ENCODE measurements at places on chromosomes 16 and 17.

DNA sequence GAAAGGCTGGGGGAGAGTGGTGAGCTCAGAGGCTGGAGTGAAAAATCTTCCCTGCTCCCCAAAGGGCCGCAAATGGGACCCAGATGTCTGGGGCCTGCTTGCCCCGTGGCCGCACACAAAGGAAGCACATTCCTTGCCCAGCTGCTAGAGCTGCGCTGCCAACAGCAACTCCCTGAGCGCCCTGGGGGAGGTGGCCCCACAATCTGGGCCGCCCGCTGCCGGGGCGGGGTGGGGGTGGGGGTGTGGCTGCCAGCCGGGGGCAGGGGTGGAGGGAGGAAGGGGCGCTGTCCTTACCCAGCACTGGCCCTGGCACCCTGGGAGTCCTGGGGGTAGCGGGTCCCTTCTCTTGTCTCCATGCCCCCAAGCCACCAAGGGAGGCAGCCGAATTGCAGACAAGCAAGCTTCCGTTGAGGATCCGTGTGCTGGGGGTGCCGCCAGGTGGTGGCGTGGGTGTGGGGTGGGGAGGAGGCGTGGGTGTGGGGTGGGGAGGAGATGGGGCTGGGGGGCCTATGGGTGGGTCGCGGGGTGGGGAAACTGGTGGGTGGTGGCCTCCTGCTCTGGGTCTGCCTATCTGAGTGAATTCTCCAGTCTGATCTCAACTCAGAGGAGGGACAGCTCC, 48.4 kb upstream of the PABPN1L start:
- no peak for DNase-seq

GRCh38 chr17:50625032-50625871, 9.4 kb upstream of the ABCC3 start:
- no peak for DNase-seq

GRCh38 chr16:73996624-73997339, 299.8 kb upstream of the PSMD7 start:
- DNase-seq, result no peak

DNA sequence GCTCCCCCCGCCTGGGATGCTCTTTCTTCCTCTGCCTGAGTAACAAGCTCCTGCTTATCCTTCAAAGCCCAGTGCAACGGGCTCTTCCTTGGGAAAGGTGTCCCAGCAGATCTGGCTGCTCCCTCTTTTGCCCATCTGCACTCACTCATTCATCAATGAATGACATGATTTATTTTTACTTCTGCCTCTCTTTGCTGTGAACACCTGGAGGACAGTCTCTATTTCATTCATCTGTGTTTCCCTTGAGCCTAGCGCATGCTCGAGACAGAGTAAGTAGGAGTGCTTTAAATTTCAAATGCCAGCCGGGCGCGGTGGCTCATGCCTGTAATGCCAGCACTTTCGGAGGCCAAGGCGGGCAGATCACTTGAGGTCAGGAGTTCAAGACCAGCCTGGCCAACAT, 22.0 kb upstream of the GINS2 start:
- no peak for DNase-seq

- no peak for DNase-seq
Observed at GRCh38 chr16:87963400-87963799, 12.2 kb downstream of the BANP start.

DNA sequence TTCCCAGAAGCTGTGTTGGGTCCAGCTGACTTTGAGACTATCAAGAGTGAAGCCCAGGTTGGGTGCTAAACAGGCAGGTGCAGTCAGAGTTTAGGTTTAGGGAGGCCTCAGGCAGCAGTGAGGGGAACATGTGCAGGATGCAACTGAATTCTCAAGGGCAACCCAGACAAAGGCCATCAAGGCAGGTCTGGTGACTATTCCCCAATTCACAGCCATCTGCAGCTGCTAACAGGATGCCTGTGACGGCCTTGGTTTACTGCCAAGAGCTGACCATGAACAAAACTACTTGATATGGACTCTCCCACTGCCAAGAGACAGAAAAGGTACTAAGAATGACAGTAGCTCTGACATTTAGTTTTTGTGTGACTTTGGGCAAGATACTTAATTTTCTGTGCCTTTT, 45.2 kb upstream of the BCAR1 start:
- no peak for DNase-seq

DNA sequence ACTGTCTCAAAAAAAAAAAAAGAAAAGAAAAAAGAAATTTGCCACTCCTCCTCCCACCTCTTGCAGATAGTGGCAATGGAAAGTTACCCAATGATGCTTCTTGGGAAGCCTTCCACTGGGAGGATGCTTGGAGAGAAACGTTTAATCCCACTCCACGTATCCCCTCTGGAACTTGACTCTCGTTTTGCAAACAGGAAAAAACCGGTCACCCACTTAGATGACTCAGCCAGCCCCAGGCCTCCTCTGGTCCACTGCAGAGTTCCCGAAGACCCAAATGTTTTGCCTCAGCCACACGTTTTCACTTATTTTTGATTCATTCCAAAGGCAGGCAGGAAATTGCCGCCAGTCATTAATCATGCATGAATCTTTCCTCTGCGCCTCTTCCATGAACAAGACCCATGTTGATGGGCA, 9.3 kb upstream of the TNFRSF17 start:
- no peak for DNase-seq

DNA sequence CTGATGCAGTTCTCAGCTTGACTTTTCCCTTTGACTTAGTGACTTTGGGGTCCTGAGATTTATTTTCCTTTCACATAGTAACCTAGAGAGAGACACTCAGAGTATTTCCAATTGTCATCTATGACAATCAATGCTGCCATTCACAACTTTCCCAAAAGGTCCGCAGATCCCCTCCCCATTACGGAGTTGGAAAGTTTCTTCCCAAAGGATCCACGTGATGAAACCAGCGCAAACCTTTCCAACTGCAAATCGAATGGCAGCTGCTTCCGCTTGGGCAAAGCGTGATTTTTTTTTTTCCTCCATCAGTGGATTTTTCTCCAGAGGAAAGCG, 538 bp upstream of the FCSK start:
- DNase-seq, result no peak

DNA sequence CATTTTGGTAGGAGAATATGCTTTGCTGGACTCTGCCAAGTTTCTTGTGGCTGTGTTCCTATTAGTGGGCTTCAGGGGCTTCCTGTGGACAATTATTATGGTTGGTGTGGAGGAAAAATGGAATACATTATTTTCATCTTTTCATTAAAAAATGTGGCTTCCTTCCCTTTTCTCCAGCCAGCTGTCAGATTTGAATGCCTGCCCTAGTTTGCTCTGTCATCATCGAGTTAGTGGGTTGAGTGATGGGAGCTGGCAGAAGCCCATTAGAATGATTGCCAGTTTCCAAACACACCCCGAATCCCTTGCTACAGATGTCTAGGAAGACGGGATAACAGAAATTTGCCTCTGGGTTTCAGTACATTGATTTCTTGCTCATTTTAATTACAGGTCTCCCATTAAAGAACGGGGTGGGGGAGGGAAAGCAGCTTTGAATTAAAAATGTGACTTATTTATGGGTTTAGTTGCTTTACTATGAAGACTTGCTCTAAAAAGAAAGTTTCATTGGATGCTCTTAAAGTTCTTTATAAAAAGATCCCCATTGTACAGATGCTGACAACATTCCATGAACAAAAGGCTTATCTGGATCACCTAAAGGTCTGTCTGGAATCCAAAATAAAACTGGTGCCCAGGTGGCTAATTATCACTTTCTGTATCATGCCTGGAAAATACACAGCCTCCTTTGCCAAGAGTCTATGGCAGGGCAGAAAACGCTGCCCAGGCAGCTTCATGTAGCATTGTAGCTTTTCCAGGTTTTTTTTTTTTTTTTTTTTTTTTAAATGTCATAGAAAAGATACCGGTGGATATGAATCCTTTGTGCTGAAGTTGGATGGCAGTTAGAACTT, 103.6 kb downstream of the PRKCA start:
- DNase-seq, result no peak

- DNase-seq, result no peak
Observed at GRCh38 chr16:51012396-51012795, 138.7 kb downstream of the SALL1 start.

DNA sequence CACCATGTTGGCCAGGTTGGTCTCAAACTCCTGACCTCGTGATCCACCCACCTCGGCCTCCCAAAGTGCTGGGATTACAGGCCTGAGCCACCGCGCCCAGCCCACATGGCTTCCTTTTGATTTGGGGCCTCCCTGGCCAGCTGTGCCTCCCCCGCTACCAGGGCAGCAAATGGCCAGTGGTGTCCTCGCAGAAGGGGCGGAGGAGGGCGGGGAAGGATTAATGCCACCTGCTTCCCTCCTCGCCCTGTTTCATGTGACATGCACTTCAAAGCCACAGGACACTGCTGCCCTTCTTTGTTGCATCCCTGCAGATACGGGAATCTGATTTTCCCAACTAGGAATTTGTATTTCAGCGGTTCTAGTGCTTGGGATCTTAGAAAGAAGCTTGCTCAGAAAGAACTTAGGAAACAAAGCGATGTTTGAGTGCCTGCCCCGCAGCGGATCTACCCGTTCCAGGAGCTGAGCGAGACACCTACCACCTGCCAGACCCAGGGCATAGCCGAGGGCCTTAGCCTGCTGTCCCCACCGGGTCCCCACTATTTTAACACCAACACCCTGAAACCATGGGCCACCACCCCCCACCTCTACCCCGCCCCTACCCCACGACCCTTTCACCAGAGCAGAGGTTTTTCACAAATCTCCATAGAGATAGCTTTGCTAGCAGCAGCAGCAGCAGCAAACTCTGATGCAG, 37.7 kb upstream of the CCDC182 start:
- DNase-seq, result no peak

GRCh38 chr16:85202631-85203461, 90.6 kb upstream of the CIBAR2 start:
- no peak for DNase-seq

GRCh38 chr17:2420176-2420575, 19.3 kb upstream of the MNT start:
- no peak for DNase-seq

- no peak for DNase-seq
Observed at GRCh38 chr17:2368359-2368758, 31.1 kb downstream of the SGSM2 start.

DNA sequence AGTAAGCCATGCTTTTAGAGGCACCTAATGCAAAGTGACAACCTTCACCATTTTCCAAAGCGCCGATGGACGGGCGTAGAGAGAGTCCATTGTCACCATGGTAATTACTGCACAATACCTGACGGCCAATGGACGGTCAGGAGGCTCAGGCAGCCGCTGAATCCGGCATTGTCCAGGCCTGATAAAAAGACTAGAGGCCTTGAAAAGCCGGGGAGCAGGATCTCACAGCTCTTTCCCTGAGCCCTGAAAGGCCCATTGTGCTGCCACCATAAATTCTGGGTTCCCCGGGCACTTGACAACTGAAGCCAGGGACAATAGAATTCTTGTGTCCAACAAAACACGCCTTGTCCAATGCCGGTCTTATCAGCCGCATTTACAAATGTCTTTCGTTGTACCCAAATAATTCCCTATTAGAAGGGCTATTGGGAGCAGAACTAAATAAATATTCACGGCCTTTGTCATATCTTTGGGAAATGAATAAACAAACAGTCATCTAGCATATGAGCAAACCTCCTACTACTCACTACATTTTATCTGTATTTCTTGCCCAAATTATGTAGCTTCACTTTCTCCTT, 62.4 kb downstream of the CDH11 start:
- DNase-seq, result no peak

DNA sequence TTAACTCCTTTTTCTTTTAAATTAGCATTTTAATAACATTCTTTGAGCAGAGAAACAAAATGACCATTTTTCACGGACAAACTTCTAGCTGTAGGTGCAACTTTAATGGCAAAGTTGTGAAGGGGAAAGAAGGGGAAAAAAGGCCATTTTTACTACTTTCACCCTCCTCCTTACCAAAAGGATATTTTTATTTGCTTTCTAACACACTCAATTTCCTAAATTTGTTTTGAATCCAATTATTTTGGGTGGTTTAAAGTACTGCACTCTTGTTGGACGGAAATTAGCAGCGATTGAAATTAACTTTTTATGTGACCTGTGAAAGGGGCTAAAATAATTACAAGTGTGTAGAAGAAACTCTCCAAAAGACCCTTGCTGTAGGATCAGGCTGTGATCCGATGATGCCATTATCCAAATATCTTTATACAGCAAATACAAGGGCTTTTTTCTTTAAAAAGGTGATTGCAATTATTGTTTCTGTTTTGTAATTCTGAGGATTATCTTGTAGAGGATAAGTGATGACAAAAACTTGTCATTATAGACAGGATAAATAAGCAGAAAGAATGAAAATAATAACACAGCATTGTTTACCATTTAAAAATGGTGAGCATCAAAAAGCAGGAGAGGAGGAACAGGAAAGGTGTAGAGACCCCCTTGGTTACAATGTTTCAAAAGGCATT, 42.4 kb downstream of the SNX11 start:
- DNase-seq, result no peak

GRCh38 chr16:86428729-86429517, 81.4 kb upstream of the FOXF1 start:
- DNase-seq, result no peak

GRCh38 chr16:24493821-24494220, 45.5 kb upstream of the RBBP6 start:
- no peak for DNase-seq

GRCh38 chr17:74108126-74108705, 95.3 kb upstream of the RPL38 start:
- DNase-seq, result no peak

- DNase-seq, result no peak
Observed at GRCh38 chr16:85652431-85653221, 36.1 kb downstream of the GINS2 start.

GRCh38 chr17:73362697-73363096, 50.9 kb upstream of the CDC42EP4 start:
- DNase-seq, result no peak

GRCh38 chr17:77235370-77235941, 94.7 kb downstream of the SEC14L1 start:
- no peak for DNase-seq

DNA sequence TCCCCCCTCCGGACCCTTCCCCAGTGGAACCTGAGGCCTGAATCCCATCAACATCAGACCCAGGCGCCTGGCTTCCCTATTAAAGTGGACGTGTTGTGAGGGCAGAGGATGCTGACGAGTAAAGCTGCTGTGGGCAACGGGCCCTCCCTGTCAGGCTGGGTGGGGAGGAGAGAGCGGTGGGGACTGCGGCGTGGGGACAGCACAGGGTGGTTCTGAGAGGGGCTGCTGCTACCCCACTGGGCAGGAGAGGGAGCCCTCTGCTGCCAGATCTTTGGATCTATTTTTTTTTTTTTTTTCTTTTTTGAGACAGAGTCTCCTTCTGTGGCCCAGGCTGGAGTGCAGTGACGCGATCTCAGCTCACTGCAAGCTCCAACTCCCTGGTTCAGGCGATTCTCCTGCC, 5.9 kb downstream of the CA5A start:
- no peak for DNase-seq

All from NCI-H1048 (cell line).